NCI-H1048 (cell line): ENCODE measurements at places on chromosomes 16 and 17.

DNA sequence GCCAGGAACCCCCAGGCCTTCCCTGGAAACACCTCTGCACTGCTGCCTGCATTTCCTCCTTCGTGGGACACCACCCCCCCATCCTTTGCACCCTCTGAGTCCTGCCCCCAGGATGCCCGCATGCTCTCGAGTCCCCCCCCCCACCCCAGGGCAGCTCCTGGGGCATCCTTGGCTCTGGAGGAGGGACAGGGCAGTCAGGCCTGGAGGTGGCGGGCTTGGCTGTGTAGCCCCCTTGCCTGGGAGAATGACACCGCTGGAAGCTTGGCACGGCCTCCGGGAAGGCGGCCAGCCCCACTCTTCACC lies 98.9 kb upstream of the GSE1 start:
- no peak for DNase-seq

DNA sequence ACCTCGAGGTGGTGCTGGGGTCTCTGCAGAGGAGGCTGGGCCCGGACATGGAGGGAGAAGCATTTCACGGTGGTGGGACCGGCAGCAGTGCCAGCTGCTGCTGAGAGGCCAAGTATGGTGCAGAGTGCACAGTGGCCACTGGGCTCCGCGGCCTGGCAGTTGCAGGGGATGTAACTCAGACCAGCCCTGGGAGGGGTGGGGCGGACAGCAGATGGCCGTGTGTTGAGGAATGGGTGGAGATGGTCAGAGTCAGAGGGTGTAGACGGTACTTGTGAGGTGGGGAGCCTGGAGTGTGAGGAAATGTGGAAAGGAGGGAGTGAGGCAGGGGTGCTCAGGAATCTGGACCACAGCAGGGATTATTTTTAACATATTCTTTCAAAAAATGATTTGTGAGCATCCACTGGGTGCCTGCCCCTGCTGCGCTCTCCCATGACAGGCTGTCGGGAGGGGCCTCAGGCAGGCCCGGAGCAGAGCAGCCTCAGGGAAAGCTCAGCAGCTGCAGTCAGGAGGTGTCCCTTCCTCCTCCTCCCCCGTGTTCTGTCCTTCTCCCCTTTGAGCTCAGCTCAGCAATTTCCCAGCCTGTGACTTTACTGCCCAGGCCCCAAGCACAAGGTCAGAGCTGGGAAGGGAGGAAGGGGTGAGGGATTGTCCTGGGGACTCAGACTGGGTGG lies 113.1 kb downstream of the RAP1GAP2 start:
- DNase-seq: no peak

GRCh38 chr16:66409156-66409555 lies 17.9 kb upstream of the BEAN1 start:
- DNase-seq: no peak

- DNase-seq: no peak
Measured at GRCh38 chr17:64130559-64131001, 636 bp upstream of the ERN1 start.

DNA sequence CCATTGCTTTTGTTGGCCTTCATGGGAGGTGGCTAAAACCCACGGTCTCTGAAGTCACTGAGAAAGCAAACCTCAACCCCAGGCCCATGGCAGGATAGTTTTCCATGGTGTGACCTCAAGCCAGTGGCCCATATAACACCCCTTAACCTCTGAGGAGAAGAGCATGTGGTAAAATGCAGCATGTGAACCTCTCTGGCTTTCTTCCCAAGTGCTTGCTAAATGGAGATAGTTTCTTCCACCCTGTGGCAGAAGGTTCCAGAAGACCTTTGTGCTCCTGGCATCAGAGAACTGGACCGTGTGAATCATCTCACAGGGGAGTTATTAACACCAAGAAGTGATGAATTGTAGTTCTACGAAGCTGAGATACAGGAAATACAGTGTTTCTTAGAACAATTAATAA lies 47.3 kb downstream of the MYOCD start:
- DNase-seq: no peak

- no peak for DNase-seq
Measured at GRCh38 chr16:50568187-50568815, 20.1 kb downstream of the NKD1 start.

- DNase-seq: no peak
Measured at GRCh38 chr17:2063261-2064146, 8.6 kb downstream of the HIC1 start.

GRCh38 chr16:78599271-78599670 lies 499.8 kb downstream of the WWOX start:
- no peak for DNase-seq

GRCh38 chr16:30399435-30400186 lies 4.4 kb downstream of the ZNF48 start:
- no peak for DNase-seq

GRCh38 chr16:3112058-3112880 lies at the start of gene ZNF205:
Gene ZNF205 (plus strand): TSS chr16:3112586. CDS start chr16:3113431, 845 bp downstream.
- no peak for DNase-seq

DNA sequence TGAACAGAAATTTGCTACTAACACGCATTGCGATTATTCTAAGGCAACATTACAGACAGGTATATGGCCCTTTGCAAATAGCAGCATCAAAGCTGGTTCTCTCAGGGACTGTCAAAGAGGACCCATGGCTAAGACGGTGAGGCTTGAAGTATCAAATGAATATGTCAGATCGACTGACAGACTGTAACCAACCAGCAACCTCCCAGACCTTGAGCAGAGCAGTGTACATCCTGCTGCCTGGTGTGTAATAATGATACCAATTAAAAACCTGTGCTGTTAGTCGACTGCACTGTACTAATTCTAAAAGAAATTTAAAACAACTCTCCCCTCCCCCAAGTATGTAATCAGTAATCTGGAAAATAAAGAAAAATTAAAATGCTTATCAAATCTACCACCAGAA lies 35.9 kb upstream of the GHDC start:
- DNase-seq: no peak

DNA sequence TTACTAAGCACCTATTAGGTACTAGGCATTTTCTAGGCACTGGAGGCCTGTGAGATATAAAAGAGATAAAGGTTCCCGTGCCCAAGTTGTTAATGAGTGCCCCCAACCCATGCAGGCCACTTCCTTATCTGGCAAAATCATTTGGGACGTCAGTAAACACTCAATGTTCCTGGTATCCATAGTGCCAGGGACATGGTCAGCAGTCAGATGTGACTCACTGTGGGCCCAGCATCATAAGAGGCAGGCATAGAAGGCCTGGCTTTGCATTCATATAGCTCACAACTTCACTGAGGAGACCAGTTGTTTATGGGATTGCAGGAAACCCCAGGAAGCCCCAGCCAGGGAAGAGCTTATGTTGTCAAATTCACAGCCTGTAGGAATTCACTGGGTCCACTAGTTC lies 81.1 kb downstream of the MRC2 start:
- DNase-seq: no peak

DNA sequence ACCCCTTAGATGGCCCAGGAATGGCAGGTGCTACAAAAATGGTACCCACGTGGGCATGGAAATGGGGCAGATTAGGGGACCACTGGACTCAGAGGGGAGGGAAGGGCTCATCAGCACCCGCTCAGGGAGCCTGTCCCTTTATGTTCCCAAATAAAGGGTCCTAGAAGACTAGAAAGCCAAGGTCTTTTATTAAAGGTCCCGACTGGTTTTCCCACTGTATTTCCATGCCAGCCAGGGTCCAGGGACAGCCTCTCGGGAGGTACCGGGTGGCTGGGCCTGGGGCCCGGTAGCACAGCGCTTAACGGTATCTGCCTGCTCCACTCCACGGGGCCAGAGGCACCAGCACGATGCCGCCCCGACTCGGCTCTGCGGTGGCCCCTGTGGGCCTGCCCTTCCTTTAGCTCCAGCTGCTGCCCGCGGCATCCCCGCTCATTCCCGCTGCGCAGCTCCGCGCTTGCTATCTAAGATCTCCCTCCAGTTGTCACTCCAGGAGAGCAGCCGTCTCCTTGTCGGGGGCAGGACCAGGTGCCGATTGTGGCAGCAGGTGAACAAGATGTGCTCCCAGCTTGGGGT lies 1.4 kb downstream of the NT5C start:
- no peak for DNase-seq

- DNase-seq: no peak
Measured at GRCh38 chr16:52677501-52677900, 130.6 kb upstream of the TOX3 start.

- no peak for DNase-seq
Measured at GRCh38 chr16:54817940-54818574, 112.6 kb upstream of the IRX5 start.

- no peak for DNase-seq
Measured at GRCh38 chr16:29256501-29256981, 150.0 kb downstream of the NPIPB11 start.

GRCh38 chr16:82016964-82017363 lies 5.7 kb upstream of the SDR42E1 start:
- DNase-seq: no peak

DNA sequence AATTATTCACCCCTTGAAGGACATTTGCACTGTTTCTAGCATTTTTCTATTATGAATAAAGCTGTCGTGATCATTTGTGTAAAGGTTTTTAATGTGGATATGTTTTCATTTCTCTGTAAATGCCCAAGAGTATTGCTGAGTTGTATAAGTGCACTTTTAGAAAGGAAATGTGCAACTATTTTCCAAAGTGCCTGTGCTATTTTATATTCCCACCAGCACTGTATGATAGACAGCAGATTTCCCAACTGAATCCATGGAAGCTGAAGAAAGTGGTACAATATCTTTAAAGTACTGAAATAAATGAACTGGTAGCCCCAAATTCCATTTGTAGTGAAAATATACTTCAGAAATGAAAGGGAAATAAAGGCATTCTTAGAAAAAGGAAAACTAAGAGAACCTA lies 238.4 kb downstream of the BCAS3 start:
- no peak for DNase-seq

GRCh38 chr16:23624092-23624491 lies 17.0 kb downstream of the PALB2 start:
- no peak for DNase-seq

GRCh38 chr17:80308692-80309517 lies 48.3 kb downstream of the RNF213 start:
- no peak for DNase-seq

DNA sequence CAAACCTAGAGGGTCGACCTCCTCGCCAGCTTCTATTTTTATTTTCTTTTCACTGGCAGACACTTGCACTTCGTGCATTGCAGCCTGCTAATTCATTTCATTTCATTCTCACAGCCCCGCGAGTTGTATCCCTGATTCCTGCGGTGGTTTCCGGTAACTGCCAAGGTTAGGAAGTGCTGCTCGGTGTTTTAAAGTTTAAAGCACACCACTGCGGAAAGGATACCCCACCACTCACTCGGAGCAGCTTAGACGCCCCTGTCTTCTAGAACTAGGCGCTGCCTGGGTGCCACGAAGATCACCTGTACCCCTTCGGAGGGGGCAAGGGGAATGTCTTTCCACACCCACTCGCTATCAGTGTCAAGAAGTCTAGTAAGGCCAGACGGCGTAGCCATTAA lies 509 bp downstream of the CNEP1R1 start:
- no peak for DNase-seq

DNA sequence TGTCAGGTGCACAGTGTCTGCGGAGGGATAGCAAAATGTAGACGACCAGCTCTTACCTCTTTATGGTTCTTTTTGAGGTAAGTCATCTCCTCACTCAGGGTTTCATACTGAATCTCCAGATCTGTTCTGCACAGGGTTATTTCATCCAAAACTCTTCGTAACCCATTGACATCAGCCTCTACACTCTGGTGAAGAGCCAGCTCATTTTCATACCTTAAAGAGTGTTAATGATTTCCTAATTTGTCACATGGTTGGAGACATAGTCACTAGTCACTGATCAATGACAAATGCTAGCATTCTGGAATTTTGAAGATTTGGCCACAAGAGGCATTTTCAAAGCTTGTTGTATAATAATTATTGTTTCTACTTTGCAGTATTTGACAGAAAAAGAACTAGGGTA lies 1.3 kb downstream of the KRT25 start:
- no peak for DNase-seq

DNA sequence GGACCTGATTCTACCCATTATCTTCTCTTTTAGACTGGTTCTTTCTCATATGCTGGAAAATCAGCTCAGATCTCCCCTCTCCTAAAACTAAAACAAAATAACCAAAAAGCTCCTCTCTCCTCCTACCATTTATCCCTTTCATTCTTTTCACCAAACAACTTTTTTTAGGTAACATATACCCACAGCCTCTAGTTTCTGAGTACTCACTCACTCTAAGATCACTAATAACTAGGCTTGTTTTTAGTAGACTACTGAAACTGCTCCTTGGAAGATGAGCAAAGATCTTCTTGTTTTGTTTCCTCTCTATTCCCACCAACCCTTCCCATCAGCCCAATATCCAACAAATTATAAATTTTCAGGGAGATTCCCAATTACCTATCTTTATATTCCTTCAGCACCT lies 129.0 kb downstream of the SKAP1 start:
- no peak for DNase-seq

DNA sequence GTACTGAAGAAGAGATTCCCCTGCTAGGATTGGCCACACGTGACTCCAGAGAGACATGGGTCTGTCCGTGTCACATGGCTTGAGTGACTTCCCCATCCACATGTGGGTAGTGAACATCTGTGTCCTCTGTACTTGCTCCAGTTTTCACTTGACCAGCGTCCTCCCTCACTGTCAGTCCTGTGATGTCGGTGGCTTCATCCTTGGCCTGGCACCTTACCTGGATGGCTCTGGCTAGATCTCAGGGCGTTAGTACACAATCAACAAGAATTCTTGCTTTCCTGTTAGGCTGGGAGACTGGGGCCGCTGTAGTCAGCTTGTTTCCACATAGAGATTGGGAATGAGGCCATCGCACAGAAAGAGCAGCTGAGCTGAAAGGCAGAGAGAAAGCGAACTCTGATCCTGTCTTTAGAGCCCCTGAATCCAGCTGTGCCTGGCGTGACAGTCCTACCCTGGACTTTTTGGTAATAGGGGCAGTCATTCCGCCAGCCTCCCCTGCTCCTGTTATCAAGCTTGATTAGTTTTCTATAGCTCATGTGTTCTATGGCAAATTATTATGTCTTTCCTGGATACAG lies 227.3 kb downstream of the SNX29 start:
- no peak for DNase-seq

GRCh38 chr16:13999071-13999894 lies 71.8 kb upstream of the MRTFB start:
- DNase-seq: no peak

DNA sequence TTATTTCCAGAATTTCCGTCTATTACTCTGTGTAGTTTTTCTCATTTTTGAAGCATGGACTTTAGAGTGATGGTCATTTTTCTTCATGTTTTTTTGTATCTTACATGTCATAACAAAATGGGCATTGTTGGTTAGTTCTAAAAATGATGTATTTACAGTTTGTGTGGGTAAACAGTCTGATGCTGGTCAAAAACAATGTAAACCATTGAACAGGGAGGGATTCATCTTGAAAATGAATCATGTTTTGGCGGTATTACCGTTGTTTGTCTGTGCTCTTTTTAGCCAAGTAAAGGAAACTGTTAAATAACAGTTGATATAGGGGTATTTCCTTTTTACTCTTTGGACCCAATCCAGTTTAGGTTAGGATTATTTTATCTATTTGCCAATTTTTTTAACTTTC lies 315.8 kb downstream of the BCAS3 start:
- DNase-seq: no peak

DNA sequence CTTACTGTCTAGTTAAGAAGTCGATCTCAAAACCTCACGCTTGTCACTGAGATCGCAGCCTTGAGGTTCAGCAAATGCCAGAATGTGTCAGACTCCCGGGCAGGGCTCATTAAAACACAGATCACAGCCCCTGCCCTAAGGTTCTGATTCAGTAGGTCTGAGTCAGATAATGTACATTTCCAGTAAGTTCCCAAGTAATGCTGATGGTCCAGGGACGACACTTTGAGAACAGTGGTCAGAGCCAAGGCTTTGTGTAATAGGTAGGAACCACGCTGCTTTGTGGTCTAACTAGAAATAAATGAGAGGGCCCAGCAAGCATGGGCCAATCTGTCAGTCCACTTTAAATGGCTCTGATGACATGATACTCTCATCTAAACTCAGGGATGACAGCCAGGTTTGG lies 228.6 kb downstream of the ZFHX3 start:
- no peak for DNase-seq
